ENCODE measurements at places on chromosomes 13 and 19.

DNA sequence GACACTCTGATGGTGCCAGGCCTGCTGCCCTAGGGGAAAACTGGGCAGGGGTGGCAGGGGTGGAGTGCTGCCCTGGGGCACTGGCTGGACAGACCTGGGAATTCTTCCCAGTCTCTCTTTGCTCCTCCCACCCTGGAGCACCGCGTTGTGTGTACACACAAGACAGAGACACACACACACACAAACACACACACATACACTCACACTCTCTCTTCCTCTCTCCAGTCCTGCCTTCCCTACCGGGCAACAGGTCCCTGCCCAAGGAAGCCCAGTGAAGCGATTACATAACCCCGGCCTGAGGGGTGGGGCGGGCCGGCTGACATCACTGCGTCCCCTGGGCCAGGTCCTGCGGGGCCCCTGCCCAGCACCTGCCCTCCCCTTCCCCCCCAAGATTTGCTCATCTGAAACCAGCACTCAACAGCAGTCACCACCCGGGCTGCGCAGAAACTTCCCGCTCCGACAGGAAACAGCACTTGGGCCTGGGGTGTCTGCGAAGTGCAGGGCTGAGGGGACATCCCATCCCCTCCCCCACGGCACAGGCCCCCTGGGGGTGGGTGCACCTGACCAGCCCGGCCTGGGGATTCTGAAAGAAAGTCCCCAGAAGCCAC is 1.2 kb downstream of the MKNK2 start:
- peak; percentile 73 for DNase-seq

- no peak for DNase-seq
Observed at GRCh38 chr19:1122972-1123363, 19.2 kb downstream of the GPX4 start.

- DNase-seq: no peak
Observed at GRCh38 chr13:21420706-21421105, 38.4 kb downstream of the ZDHHC20 start.

DNA sequence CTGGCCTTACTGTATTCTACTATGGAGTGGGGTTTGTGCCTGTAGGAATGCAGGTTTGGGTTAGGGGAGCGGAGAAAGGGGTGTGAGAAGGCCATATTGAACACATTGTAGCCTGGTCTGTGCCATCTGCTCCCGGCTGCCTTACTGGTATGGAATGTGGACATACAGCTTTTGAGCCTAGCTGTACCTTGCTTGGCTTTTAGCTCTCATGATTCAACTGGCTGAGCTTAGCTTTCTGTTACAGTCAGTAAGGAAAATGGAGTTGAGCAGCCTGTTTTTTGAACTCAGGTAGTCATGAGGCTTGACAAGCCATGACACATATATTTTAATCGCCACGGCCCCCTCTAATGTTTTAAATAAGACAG is 41.6 kb downstream of the ARHGAP35 start:
- no peak for DNase-seq

- no peak for DNase-seq
Observed at GRCh38 chr13:82344867-82345266, 1537.4 kb downstream of the SLITRK1 start.

- DNase-seq: no peak
Observed at GRCh38 chr19:16400911-16401591, 70.7 kb downstream of the EPS15L1 start.

DNA sequence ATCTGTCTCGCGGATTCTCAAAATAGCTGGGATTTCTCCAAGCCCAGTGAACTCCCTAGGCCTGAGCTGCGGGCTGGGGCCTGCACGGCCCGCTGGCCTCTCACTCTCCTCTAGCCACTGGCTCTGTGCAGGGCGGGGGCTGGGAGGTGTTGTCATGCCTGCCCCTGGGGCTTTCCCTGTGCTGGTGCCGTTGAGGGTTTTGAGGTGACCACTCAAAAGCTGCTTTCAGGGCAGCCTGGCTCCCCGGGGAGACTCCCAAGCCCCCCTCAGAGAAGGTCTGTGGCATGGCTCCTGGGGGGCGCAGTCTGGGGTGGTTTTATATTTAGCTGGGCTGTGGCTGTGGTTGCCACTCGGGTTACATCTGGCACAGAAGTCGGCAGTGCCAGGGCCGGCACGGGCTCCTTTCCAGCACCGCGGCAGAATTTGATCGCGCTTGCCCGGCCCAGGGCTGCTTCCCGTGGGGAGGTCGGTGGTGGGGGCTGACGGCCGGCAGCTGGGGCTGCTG is 10.0 kb downstream of the NDUFB7 start:
- peak; percentile 43 for DNase-seq

GRCh38 chr19:28466107-28467045 is 746.6 kb downstream of the UQCRFS1 start:
- DNase-seq: peak; percentile 22

DNA sequence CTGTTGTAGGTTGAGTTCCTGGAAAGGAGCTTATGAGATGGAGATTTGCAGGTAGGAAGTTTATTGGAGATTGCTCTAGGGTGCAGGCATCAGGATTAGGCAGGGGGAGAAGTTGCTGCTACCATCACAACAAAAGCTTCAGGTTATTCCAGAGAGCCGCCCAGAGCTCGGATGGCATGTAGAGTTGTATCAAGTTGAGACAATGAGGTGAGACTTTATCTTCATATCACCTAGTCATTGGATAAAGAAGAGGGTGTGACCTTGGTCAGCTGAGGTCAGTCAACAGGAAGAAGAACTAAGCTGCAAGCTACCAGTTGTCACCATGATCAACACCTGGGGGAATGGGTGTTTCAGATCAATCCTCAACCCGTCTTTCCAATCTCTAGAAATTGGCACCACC is 342.0 kb downstream of the RFC3 start:
- DNase-seq: no peak

DNA sequence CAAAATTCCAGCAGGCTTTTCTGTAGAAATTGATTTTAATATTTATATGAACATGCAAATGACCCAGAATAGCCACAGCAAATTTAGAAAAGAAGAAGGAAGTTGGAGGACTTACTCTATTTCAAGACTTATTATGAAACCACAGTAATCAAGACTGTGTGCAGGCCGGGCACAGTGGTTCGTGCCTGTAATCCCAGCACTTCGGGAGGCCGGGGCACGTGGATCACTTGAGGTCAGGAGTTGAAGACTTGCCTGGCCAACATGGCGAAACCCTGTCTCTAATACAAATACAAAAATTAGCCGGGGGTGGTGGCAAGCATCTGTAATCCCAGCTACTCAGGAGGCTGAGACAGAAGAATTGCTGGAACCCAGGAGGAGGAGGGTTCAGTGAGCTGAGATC is 6.0 kb upstream of the FFAR2 start:
- no peak for DNase-seq

DNA sequence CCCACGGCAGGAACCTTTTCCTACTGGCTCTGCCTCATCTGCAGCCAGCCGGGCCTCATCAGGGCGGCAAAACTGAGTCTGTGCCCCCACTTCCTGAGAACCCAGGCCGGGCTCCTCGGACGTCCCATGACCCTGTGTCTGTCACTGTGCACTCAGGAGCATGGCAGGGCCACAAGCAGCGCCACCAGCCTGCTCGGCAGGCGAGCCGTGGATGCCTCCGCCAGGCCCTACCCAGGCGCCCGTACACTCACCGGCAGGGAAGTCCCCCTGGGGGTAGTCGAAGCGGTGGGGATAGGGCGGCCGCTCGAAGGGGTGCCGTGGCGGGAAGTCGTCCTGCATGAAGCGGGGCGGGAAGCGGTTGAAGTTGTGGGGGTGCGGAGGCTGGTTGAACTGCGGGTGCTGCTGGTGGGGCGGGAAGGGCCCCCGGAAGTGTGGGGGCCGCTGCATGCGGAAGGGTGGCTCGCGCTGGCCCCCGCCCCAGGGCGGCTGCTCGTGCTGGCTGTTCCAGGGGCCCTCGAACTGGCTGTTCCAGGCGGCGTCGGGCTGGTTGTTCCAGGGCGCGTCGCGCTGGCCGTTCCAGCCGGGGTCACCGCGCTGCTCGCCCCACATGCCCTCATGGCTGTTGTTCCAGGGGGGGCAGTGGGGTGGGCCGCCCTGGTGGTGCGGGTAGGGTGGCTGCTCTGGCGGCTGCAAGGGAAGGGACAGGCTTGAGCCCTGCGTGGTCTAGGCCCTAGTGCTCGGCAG is 17.1 kb downstream of the CHERP start:
- DNase-seq: no peak

GRCh38 chr13:64164435-64164834 is 2748.8 kb upstream of the PCDH20 start:
- no peak for DNase-seq

DNA sequence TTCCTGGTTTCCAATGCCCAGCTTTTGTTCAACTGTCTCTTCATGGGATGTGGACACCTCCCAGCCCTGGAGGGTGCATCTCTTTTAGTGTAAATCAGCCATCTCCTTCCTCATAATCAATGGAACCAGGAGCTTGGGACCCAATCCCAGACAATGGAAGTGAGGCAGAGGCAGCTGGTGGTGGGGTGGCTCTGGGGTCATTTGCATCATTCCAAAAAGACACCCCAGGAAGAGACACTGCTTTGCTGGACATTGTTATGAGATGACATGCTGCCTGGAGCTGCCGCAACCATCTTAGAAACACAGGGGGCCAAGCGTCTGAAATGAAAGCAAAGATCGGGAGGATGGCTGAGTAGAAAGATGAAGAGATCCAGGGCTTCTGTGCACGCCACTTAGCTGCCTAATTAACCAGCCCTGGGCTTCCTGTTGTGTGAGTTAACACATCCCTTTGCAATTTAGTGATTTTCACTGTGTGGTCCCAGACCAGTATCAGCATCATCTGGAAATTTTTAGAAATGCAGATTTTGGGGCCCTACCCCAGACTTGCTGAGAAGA is 36.1 kb downstream of the IRS2 start:
- DNase-seq: no peak

DNA sequence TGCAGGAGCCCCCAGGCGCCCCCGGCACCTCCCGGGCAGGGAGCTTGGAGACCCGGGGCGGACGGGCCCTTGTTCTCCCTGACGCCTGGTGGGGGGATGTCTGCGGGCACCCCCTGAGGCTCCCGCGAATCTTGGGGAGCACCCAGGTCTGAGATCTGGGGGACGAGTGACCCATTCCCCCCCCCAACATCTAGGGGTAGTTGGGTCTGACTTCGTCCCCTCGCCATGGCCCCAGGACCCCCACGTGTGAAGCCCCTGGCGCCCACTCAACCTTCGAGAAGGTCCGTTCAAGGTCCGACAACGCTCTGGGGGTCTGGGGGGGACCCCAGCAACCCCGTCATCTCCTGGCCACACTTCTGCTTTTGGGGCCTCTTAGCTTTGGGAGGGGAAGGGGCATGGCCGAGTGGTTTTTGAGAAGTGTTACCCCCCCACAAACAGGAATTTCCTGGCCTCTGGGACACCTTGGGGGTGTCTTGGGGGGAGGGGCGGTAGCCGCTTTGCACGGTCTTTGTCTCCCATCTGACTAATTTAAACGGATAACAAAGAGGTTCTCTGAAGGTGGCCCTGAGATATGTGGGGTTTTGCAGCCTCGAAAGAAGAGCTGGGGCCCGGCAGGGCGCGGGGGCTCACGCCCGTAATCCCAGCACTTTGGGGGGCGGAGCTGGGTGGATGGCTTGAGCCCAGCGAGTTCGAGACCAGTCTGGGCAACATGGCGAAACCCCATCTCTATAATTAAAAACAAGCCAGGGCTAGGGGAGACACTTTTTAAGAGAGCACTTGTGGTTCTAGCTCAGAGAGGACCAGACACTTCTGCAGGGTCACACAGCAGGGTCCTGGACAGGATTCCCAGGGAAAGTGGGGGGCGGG is 608 bp downstream of the CNN2 start:
- no peak for DNase-seq

DNA sequence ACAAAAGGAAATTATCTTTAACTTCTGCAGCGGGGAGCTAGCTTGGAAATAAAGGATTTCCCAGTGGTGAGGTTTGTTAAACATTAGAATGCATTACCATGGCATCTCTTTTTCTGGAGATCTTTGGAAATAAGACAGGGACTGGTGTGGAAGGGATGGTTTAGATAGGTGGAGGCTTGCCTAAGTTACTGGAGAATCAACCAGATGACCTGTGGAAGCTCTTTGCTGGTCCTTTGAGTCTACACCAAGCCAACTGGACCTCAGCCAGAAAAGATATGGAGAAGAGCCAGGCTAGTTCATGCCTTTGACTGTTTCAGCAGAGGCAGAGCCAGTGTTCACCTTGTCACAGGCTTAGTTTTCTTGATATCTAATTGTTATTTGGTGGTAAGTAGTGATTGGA is 134.7 kb downstream of the KCNRG start:
- no peak for DNase-seq

DNA sequence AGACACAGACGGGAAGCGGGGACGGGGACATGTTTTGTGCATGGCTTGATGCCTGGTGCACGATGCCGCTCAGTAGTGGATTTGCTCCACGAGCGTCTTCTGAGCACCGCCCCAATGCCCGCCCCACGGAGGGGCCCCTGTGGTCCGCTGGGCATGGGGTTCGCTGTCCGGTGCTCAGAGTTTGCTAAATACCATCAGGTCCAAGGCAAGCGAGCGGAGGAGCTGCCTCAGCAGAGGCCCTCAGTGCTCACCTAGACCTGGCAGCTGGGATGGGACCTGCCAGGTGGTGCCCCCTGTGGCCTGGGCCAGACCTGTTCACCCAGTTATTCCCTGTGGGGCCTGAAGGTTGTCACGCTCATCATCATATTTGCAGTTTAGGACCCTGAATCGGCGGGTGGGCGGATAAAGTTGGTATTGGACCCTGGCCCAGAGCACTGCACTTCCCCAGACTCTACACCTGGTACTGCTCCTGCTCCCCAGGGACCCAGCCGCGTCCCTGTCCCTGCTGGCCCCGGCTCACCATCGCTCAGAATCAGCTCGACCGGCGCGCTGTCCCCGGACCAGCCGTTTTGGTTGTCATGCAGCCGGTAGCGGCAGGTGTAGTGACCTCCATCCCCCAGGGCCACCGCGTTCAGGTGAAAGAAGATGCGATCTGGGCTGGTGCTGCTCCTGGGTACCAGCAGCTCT is 2.3 kb downstream of the A1BG start:
- DNase-seq: no peak

DNA sequence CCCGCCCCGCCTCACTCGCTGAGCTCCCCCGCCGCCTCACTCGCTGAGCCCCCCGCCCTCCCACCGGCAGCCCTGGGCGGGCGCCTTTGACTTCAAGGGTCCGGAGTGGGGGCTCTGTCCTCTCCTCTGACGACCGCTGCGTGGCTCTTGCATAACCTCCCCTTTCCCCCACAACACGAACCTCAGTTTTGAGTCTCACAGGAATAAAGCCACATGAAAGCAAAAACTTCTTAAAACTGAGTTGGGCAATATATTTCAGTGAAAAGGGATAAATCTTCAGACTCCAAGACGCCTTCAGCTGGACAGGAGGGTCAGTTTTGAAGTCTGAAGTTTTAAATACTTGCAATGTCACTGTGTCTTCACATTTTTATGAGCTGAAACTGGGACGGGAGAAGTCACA is 70.6 kb upstream of the C13orf46 start:
- DNase-seq: no peak

DNA sequence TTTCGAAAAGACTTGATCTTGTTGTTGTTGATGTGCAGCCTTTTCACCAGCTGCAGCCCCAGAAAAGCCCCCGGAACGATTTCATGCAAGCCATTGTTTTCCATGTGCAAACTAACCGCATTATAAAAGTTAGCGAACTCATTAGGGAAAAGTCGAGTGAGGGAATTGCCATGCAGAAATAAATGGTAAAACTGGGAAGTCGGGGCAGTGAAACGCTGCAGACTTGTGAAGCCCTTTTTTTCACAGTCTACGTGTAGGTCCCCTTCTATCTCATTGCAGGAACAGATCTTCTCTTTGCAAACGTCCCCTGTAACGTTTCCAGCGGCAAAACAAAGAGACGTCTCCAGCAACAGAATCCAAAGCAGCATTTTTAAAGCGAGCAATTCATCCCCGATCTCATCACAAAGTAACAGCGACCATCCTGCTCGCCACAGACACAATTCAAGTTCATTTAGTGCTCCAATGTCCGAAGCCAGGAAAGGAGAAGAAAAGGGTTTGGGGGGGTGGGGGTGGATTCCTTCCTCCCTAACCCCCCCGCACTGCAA is 1.1 kb downstream of the SLITRK1 start:
- DNase-seq: no peak

- no peak for DNase-seq
Observed at GRCh38 chr19:40627486-40628279, 26.5 kb downstream of the LTBP4 start.
